Karpas-422 (cell line): ENCODE measurements at places on chromosomes 3 and 15.

- DNase-seq = no peak
These were observed 603.6 kb downstream of the PLOD2 start for GRCh38 chr3:145557405-145557804.

DNA sequence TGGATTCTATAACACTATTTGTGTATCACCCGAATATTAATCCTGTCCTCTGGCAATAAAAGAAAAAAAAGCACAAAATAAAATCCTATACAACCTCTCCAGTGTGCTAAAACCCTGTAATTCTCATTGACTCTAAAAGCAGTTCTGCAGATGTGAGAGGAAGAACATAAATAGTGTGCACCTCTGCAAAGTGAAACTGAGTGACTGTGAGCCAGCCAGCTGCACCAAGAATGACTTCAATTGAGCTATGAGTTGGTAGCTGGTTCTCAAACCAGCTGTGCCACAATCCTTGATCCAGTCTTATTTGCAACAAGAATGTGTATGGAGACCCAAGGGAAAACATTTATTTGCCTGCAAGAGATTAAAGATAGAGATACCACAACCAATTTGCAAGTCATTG, 31.2 kb upstream of the COL8A1 start:
- DNase-seq = no peak

DNA sequence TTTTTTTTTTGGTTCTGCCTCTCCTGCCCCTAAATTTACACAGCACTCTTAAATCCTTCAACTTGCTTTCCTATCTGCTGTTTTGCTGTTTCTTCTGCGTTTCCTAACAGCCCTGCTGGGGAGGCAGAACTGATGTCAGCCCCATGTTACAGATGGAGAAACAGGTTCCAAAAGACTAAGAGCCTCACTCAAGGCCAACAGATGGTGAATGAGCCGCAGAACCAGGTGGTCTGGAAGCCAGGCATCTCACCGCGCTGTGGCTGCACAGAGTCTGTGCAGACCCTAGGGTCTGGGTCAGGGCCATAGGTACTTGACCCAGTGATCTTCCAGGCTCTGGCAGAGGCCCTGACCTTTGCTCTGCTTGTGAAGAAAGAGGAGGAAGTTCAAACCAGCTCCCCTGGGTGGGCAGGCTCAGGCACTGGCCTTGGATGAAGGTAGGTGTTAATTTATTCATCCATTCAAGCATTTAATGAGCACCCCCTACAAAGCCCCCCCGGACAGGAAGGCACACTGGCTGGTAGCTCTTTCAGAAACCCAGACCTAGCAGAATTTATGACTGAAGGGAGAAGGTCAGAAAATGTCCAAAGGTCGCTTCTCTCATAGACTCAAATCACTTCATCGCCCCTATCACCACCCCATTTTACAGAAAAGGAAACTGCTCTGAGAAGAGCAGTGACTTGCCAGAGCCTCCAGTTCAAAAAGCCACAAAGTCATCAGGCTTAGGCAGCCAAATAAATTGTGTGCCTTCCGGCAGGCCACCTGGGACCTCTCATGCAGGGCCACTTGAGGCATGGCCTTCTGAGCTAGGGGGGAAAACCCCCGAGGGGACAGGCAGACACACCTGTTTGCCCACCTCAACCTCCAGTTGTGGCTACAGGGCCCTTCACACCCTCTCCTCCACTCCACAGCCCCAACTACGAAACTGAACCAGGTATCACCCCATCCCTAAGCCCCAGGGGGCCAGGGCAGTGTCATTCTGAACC, 2.7 kb downstream of the CHDH start:
- DNase-seq = no peak

- DNase-seq = no peak
These were observed 20.0 kb upstream of the TRIM71 start for GRCh38 chr3:32797776-32798175.

DNA sequence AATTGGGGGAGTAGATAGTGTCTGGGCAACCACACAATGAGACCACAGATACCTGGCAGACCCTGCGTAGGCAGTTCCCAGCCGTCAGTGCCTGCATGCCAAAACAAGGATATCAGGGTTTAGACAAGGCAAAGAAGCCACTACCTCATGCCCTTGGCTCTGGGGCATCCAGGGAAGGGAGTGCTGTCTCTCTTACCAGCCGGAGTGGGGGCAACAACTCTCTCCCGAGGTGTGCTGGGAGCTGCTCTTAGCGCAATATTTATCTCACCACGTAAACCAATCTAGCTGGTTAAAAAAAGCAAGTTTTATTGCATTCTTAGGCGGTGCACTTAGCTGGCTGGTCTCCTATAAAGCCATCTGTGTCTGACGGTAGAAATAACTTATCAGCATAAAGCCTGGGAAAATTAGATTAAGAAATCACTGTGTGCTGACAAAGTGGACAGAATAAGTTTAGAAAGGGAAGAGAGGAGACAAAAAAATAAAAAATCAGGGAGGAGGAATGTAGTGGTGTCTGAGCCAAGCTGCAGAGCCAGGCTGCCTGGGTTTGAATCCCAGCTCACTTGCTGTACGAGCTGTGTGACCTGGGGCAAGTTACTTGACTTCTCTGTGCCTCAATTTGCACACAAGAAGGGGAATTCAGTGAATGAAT, 273.2 kb downstream of the PDZRN3 start:
- no peak for DNase-seq

DNA sequence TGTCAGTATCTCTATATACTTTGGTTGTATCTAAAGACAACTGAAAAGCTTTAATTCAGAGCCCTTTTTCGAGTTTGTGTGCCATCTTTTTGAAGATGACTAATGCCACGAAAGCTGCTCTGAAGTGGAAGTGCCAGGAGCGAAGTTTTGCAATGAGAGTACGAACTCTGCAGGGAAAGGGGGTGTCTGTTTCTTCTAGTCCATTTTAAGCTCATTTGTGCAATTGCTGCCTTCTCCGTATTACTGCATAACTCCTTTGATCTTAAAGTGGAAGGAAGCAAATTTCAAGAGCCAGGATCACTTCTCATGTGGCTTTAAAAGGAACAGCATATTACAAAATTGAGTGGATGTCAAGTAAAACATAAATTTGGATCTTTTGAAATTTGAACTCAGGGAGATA, 245.3 kb downstream of the FEZF2 start:
- no peak for DNase-seq
